Kidney (tissue), 22 donors: ENCODE measurements at places on chromosomes 16 and 17.

GRCh38 chr17:13931800-13932460 is 137.4 kb upstream of the COX10 start:
- DNase-seq, result no peak

DNA sequence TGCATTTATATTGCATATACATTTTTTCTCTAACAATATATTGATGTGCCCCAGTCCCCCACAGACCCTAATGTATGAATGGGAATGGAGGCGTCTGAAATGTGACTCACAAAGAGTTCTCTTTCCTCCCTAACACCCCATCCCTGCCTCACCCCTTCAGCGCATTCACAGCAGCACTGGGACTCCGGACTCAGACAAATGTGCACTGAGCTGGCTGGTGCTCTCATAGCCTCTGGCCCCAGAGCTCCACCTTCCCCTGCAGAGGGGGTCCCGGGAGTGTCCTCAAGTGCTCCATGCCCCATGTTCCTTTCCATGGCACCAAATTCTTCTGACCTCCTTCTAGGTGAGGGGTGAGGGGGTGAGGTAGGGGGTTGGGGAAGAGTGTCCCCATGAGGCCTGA is 20.6 kb downstream of the NPTX1 start:
- no peak for DNase-seq

- peak; percentile 69 for DNase-seq
These were observed 573 bp upstream of the GNAO1 start for GRCh38 chr16:56190677-56191155.

DNA sequence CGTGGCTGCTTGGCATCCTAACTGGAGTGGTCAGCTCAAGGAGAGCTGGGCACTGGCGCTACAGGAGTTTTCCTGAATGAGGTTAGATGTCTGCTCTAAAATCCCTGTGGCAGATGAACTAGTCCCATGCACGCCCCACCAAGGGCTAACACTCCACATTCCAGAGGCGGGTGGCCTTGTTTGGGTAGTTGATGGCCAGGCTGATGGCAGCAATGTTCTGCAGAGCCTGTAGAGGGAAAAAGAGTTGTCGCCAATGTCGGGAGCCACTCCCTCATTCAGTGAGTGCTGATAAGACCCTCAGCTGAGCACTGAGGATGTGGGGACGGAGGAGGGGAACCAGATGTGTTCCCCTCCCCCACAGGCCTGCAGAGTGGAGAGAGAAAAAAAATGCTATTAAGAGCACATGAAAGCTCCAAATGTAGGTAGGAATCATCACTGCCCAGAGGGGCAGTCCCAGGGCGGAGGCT is 42.5 kb upstream of the ATP2A3 start:
- no peak for DNase-seq

DNA sequence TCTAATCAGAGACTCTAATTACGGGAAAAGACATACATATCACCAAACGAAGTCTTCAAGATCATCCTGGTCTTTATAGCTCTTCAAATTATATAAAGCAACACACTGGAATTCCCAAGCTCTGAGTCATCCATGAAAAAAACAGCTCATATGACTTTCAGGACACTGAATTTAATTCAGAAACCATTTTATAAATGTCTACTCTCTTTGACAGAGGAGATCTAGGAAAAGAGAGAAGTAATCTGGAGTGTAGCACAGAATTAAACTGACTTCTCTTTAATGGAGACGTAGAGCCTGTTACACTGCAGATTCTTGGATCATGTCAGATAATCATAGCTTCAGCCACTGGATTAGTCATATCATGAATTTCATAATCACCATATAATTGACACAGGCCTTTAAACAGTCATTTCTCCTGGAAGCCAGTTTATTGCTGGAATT is 86.8 kb upstream of the WSB1 start:
- no peak for DNase-seq

DNA sequence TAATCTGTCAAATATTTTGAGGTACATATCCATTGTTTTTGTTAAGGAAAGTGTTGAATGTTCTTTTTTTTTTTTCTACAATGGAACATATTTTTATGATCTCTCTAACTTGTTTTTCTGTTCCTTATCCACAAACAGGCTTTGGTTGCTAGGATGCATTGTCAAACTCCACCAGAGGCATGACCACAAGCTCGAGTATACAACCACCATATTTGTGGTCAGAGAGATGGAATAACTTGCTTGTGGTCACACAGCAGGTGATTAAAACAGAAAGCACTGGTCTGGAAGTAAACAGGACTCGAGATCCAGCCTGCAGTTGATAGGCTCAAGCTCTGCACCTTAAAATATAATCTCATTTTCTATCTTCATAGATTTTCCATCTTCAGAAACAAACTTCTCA is 105.8 kb upstream of the ADAMTS18 start:
- DNase-seq, result no peak

GRCh38 chr16:83581082-83581481 is 226.7 kb upstream of the HSBP1 start:
- DNase-seq, result no peak

- DNase-seq, result no peak
These were observed 12.0 kb downstream of the ALDH3A1 start for GRCh38 chr17:19736071-19736470.

GRCh38 chr16:58047557-58048348 is 22.2 kb downstream of the MMP15 start:
- DNase-seq, result peak; percentile 22

DNA sequence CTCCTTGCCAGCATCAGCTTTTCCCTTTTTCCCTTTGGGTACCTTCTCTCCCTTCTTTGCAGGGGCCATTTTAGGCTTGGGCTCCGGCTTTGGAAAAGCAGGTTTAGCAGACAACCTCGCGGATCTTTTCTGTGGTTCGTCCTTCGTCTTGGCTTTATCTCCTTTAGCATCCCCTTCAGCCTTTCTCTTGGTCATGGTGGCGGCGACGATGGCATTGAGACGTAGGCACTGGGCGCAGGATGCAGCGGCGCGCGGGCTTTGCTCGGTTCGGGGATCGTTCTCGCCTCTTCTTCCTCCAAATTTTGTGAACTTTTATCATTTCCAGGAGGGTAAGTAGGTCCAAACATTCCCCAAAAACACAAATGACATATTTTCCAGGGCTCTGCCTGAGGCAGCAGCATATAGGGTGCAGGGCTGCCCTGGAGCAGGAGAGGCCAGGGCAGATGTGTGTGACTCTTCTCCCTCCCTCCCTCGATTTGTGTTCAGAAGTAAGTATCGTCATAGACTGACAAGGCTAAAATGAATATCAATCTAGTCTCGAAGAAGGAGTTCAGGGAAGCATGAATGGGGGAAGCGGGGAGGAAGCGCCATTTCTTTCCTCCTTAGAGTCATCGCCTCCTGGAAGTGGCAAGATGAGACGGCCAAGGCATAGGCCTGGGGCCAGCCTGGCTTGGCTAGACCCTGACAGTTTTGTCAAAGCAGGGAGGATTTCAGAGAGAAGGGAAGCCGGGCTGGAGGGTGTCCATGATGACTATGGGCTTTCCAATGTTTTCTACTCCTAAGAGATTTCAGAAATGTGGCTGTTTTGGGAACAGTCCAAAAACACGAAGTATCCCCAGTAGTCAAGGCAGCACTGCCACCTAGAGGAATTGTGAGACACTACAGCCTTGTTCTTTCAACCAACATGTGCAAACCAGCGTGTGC is 13.2 kb downstream of the CHCT1 start:
- peak; percentile 94 for DNase-seq

GRCh38 chr17:39000021-39000601 is 32.9 kb upstream of the FBXO47 start:
- DNase-seq, result no peak

DNA sequence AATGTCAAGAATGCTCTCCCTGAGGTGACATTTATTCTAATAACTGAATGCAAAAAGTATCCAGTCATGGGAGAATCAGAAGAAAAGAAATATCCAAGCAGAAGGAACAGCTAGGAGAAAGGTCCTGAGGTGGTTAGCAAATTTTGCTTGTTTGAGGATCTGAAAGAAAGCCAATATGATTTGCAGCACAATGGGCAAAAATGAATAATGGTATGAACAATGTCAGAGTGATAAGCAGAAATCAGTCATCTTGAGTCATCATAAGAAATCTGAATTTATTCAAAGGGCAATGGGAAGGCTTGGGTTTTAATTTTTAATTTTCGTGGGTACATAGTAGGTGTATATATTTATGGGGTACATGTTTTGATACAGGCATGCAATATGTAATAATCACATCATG is 68.5 kb downstream of the BRIP1 start:
- DNase-seq, result no peak

DNA sequence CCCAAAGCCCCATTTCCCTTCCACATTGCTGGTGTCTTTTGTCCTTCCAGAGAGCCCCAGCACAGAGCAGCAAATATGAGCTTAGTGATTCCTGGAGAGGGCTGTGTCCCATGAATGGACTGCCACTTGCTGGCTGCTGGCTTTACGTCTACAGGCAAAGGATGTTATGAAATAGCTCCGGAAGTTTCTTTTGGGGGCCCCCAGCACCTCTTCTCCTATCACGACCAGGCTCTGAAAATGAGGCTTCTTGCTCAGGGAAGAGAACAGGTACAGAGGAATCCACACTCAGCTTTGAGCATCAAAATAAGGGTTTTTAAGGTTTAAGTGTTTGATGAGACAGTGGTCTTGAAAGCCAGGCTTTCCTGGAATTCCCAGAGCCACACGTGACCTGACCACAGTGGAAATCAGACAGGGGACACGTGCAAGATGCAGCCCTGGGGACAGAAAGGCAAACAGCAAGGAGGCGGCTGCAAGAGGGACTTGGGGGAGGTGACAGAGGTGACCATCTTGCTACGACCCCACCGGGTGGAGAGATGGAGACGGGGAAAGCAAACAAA is 58.1 kb downstream of the ZDHHC7 start:
- no peak for DNase-seq

GRCh38 chr16:53094013-53094630 is 39.3 kb downstream of the CHD9 start:
- DNase-seq, result peak; percentile 89

DNA sequence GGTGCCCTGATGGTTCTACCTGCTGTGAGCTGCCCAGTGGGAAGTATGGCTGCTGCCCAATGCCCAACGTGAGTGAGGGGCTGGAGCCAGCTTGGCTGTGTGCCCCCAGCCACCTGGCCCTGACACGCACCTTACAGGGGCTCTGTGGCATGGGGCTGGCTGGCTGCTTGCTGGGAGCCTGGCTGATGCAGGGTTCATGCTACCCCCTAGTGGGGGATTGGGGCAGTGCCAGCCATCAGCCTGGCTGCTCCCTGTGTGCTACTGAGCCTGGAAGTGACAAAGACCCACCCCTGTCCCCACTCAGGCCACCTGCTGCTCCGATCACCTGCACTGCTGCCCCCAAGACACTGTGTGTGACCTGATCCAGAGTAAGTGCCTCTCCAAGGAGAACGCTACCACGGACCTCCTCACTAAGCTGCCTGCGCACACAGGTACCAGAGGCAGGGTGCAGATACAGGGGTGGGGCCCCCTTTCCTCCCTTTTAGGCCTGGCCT is 5.7 kb downstream of the GRN start:
- peak; percentile 87 for DNase-seq

- no peak for DNase-seq
These were observed 91.3 kb downstream of the NDE1 start for GRCh38 chr16:15741207-15741871.

DNA sequence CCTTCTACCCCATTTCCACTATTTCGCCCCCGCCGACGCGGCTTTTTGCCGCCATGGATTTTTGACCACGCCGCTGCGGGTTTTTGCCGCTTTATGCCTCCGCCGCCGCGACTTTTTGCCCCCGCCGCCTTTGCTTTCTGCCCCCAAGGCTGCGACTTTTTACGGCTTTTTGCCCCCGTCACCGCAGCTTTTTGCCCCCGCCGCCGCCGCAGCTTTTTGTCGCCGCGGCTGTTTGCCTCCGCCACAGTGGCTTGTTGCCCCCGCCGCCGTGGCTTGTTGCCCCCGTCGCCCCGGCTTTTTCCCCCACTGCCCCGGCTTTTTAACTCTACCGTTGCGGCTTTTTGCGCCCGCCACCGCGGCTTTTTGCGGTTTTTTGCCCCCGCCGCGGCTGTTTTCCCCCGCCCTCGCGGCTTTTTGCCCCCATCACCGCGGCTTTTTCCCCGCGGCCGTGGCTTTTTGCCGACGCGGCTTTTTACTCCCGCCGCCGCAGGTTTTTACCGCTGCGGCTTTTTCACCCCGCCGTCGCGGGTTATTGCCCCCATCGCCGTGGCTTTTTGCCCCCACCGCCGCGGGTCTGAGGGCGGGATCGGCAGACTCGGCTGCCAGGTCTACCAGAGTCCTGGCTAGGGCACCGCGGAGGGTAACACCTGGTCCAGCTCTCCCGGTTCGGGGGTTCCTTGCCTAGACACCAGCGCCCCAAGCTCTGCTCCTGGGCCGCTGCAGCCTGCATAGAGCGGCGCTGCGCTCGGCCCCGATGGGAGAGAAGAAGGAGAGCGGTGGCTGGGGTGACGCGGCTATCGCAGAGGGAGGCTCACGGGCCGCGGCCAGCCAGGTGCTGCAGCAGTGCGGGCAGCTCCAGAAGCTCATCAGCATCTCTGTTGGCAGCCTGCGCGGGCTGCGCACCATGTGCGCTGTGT is 562.7 kb upstream of the WSB1 start:
- DNase-seq, result peak; percentile 71

DNA sequence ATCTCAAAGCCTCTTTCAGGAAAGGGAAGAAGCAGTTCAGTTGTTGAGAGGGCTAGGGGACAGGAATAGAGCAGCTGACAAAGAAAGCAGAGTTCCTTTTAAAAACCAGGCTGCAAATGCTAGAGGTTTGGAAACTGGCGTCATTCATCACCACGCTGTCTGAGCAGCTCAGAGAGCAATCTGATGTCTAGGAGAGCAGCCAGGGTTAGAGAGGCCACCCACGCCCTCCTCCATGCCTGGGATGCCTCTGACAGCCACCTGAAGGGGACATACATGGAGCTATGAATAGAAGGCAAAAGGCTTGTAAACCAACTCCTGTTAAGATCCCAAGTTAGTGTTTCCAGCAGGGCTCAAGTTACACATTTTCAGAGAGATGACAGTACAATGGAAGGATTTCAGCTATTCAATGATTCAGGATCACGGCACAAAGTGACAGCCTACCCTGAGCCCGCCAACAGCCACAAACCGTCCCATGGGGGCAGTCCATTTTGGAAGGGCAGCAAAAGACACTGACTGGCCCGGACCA is 12.4 kb downstream of the RAB5C start:
- no peak for DNase-seq

DNA sequence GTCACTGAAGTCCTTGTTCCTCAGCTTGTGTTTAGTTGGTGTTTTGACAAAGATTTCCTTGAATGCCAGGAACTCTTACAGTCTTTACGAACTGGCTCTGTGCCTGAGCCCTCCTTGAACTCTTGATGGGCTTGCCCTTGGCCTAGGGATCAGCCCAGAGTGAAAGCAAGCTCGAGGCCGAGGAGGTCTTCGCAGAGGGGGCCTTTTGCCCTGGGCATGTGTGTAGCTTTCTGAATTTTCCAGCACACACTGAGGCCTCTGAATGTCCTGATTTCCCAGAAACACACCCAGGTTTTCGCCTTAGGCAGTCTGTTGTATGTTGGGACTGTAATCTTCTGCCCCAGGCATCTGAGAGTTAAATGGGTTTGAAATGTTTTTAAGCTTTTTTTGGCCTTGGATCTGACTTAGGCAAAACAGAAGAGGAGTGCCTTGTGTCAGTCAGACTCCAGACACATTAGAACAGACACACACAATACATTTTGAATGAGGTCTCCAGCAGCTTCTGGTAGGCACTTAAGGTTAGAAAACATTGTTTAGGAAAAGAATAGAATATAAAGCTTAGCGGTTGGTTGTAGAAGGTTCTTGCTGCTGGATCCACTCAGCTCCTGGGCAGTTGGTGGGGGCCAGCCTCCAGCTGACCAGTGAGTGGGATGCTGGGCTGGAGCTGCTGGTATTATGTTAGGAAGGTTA is 17.1 kb downstream of the FOXK2 start:
- DNase-seq, result no peak

GRCh38 chr16:86297866-86298757 is 212.2 kb upstream of the FOXF1 start:
- no peak for DNase-seq

GRCh38 chr17:64063766-64064224 is 43.4 kb upstream of the ICAM2 start:
- peak; percentile 84 for DNase-seq
